ENCODE measurements at places on chromosomes 7 and 10.

GRCh38 chr10:3783316-3783681, 1.7 kb downstream of the KLF6 start:
- peak; percentile 70 for DNase-seq

DNA sequence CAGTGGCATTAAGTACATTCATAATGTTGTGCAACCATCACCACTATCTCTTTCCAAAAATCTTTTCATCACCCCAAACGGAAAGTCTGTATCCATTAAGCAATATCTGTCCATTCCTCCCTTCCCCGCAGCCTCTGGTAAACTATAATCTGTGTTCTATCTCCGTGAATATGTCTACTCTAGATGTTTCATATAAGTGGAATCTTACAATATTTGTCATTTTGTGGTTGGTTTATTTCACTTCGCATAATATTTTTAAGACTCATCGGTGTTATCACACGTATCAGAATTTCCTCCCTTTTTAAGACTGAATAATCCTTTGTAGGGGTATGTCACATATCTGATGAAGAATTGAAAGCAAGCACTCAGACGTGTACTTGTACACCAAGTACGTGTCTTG, 86.0 kb upstream of the FGFR2 start:
- no peak for DNase-seq

- DNase-seq, result no peak
Observed at GRCh38 chr7:123351516-123352505, 152.0 kb upstream of the SLC13A1 start.

- peak; percentile 34 for DNase-seq
Observed at GRCh38 chr10:89206402-89207180, 526 bp downstream of the CH25H start.

- no peak for DNase-seq
Observed at GRCh38 chr10:30178356-30178964, 119.1 kb upstream of the JCAD start.

DNA sequence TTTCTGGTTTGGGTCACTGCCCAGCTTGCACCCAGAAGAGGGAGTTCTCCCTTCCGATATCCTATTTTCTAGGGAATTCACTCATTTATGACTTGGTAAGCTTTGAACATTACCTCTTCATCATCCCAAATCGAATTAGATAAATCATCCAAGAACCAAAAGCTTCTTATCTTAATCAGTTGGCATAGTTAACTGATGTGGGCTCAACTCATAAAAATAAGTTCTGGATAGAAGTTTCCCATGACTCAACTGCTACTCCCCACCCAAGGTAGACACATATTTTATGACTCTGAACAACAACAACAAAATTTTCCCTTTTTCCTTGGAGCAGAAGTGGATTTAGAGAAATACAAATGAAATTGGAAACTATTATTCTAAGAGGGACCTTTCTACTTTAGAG, 102.9 kb upstream of the CCDC6 start:
- DNase-seq, result no peak

DNA sequence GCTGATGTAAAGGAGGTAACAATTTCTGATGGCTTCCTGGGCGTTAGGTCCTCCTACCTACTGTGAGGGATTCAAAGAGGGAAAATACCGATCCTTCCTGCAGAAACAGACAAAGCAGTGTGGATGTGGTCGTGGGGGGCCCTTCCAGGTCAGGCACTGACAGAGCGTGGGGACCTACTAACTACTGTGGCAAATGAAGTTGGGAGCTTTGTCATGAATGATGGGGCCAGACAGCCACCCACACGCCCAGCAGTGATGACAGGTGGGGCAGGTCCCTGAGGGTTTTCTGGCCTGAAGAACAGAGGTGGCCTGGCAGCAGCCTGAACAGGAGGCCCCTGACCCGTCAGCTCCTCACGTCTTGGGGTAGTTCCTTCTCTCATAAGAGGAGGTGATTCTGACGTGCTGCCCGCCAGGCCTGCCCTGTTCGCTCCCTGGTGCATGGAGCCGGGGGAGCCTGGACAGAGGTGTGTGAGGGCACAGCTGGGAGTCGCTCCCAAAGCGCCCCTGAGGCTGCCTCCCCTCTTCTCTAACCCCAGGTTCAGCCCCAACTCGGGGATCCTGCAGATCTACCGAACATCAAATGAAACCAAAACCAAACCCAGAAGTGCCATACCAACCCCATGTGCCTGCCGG, 4.2 kb downstream of the ATP6V0E2 start:
- DNase-seq, result no peak

DNA sequence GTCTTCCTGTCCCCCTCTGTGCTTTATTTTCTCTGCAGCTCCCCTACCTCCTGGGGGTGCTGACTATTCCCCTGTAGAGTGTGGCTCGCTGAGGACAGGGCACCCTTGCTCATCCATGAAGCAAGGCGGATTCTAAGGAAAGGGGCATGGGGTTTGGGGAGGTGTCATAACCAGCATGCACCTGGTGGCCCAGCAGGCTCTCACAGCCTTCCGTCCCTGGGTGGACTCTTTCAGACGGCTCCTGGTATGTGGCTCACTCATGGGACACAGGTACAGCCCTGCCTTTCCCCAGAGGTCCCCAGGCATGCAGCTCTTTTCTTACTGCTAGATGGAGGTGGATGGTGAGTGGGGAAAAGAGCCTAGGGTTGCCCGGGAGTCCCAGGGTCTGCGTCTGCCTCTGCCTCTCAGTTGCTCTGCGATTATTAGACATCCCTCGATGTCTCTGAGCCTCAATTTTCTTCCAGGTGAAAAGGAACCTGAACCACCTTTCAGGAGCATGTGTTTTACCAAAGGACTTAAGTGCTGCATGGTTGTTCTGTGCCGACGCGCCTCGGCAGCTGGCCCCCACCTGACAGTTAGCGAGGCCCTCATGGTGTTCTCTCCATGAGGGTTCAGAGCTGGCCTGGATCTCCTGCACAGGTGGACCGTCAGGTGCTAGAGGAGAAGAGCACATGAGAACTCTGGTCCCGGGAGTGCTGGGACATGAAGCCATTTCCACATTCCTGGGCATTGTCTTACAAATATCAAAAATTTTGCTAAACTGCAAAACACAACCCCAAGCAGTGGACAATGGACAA, 172.5 kb upstream of the SHH start:
- no peak for DNase-seq

- no peak for DNase-seq
Observed at GRCh38 chr7:77887567-77887966, 89.0 kb downstream of the PHTF2 start.

GRCh38 chr10:13779748-13780147, 193.0 kb downstream of the PRPF18 start:
- no peak for DNase-seq

DNA sequence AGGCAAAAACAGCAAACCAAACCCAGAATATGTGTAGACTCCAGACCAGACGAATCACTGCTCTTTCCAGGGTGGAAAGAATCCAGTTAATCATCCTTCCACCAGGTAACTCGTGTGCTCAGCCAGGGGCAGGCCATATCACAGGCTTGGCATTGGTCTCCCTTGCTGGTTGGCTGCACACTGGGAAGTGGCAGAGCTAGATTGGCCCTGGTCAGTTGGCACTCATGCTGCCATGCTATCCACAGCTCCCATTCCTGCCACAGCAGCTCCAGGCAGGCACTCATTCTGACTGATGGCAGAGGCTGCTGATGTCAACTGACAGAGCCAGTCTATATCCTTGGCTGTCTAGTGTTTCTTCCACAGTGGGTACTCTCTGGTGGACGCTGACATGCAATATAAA, 9.7 kb upstream of the GDF10 start:
- DNase-seq, result no peak

- DNase-seq, result no peak
Observed at GRCh38 chr10:29555091-29555745, 79.6 kb downstream of the SVIL start.

- DNase-seq, result no peak
Observed at GRCh38 chr7:129386506-129386905, 47.7 kb upstream of the STRIP2 start.

- DNase-seq, result peak; percentile 48
Observed at GRCh38 chr10:4656576-4657194, 169.3 kb upstream of the AKR1E2 start.

- no peak for DNase-seq
Observed at GRCh38 chr7:12888717-12889116, 201.3 kb downstream of the ARL4A start.

DNA sequence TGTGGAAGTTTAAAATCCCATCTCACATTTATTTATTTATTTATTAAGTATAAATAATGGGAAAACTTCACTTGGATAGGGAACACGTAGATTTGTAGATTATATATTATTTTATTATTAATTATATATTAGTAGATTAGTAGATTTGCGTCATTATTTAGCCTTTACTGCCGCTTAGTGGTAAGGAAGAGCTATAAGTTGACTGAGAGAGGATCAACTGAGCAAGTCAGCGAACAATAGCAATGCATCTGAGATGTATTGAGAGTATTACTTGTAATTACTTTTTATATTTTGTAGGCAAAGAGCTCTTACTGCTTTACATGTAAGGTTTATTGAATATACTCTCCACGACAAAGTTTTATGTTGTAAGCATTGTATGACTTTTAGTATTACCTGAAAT, 244.5 kb upstream of the ANKRD30A start:
- DNase-seq, result no peak

DNA sequence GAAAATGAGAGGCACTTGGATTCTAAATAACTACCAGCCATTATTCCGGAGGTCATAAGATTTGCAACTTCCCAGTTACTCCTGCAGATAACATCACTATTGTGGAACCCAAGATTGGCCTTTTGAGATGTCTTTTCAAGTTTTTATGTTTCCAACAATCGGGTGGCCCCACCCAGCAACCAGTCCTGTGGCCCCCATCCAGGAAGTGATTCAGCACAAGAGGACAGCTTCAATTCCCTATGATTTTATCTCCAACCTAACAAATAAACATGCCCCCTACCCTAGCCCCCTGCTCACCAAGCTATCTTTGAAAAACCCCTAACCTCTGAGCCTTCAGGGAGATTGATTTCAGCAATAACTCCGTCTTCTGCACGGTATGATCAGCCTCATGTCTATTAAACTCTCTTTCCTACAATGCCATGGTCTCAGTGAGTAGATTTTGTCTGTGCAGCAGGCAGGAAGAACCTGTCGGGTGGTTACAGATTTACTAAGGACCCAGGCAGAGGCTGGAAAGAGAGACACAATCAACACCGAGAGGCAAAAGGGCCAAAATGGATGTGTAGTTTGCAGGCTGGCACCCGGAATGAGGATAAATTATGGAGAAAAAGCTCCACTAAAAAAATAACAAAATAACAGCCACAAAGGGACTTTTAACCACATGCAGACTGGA, 83.9 kb upstream of the UNC5B start:
- no peak for DNase-seq

- no peak for DNase-seq
Observed at GRCh38 chr7:18590744-18591340, 95.3 kb downstream of the HDAC9 start.

GRCh38 chr7:95690367-95690947, 81.9 kb upstream of the DYNC1I1 start:
- DNase-seq, result no peak

- no peak for DNase-seq
Observed at GRCh38 chr7:31100871-31101270, 48.8 kb downstream of the ADCYAP1R1 start.

- DNase-seq, result no peak
Observed at GRCh38 chr10:34717429-34717828, 97.7 kb downstream of the PARD3 start.

DNA sequence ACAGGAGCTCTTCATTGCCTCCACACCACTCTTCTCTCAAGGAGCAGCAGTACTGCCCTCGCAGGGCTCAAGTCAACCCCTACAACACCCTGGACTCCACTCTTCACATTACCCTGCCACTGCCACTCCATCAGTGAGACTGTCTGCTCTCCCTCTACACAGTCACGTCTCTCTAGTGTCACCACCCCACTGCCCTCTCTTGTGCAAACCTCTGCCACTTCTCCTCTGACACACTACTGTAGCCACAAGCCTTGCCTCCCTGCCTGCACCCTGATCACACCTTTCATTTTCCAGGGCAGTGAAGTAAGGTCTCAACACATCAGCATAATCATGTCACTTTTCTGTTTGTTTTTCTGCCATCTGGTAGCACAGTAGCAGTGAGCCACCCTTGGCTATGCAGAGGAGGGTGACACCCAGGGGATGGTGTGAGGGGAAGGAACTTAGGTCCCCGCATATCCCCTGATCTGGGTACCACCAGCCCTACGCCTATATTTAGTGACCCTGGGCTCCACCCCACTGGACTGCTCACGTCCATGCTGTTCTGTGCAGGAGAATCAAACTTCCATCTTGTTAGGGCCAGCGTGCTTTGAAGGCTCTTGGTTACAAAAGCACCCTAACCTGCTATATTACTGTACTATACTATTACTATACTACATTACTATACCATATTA, 1.6 kb downstream of the C10orf143 start:
- no peak for DNase-seq

GRCh38 chr7:30630986-30631385, 36.3 kb downstream of the GARS1 start:
- no peak for DNase-seq

- DNase-seq, result no peak
Observed at GRCh38 chr10:127943336-127943910, 36.5 kb downstream of the PTPRE start.

DNA sequence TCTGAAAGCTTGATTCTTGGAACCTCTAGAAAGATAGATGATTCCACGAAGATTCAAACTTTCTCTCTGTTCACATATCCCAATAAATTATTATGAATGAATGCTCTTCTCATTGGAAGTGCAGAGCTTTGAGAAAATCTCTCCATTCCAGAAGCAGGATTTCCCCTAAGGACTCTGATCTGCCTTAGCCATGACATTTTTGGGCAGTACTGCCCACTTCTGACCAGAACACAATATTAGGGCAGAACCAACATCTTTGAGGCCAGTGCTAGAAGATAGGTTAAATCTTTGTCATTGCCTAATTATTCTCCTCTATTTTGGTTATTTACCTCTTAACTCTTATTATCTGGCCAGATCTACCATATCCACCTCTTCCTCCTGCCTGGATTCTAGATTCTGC, 49.9 kb downstream of the ARMC3 start:
- DNase-seq, result no peak

- no peak for DNase-seq
Observed at GRCh38 chr10:84581976-84582375, 253.6 kb downstream of the CCSER2 start.

- DNase-seq, result no peak
Observed at GRCh38 chr10:80617807-80618206, 80.1 kb downstream of the SH2D4B start.

DNA sequence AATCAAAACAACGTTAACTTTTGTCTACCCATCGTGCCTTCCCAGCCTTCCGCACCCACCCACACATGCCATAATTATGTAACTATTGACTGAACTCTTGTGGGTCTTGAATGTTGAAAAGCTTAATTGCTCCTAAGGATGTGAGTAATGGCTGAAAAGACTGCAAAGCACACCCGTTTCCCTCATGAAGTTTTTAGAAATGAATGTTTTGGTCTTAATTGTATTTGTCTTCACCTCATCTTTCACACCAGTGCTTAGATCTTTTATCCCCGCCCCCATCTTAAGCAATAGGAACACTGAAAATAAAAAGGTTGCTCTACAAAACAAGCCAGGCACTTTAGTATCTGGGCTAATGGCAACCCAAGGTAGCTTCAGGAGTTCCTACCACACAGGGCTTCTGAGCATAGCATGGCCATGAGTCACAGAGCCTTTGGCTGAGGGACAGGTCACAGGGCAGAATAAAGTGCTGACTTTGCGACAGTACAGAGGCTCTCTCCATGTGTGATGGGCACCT, 690.5 kb downstream of the PARD3 start:
- DNase-seq, result no peak
